ENCODE measurements at places on chromosomes 11 and 22.

DNA sequence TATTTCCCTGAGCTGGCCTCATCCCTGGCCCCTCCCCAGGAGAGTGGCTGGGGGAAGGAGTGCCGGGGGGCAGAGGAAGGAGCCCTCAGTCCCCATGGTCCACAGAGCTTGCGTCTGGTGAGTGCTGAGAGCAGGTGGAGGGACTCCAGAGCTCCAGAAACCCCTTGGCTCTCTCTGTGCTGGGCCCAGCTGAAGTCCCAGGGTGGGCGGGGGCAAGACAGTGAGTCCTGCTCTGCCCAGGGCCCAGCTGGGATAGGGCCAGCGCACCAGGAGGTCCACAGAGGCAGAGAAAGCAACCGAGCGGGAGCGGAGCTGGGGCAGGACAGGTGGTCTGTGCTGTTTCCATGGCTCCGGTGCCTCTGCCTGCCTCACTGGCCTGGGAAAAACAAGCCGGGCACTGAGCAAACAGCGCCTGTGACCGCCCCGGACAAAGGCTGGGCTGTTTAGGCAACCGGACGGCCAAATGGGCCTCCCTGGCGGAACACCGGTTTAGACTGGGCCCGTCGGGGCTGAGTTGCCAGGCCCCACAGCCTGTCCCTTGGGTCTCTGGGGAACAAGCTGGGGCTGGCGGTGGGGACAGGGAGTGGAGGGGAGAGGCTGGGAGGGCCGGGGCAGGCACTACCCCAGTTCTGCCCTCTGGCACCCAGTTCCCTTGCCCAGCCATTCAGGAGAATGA lies 34.1 kb upstream of the WNT7B start:
- no peak for DNase-seq

GRCh38 chr22:37455896-37456295 lies 28.6 kb upstream of the ELFN2 start:
- no peak for DNase-seq

- DNase-seq, result no peak
Observed at GRCh38 chr11:9982796-9983579, 311.0 kb downstream of the SBF2 start.

GRCh38 chr11:33553486-33553885 lies 147.1 kb downstream of the C11orf91 start:
- DNase-seq, result no peak

- DNase-seq, result no peak
Observed at GRCh38 chr11:111387363-111387762, 8.3 kb upstream of the POU2AF1 start.

- DNase-seq, result no peak
Observed at GRCh38 chr22:19176732-19177131, 1.8 kb downstream of the SLC25A1 start.

GRCh38 chr11:110262072-110262403 lies 34.4 kb downstream of the RDX start:
- DNase-seq, result no peak

GRCh38 chr11:117885777-117886176 lies 9.3 kb upstream of the FXYD6 start:
- no peak for DNase-seq

- DNase-seq, result no peak
Observed at GRCh38 chr11:104009744-104010143, 26.7 kb upstream of the DDI1 start.

DNA sequence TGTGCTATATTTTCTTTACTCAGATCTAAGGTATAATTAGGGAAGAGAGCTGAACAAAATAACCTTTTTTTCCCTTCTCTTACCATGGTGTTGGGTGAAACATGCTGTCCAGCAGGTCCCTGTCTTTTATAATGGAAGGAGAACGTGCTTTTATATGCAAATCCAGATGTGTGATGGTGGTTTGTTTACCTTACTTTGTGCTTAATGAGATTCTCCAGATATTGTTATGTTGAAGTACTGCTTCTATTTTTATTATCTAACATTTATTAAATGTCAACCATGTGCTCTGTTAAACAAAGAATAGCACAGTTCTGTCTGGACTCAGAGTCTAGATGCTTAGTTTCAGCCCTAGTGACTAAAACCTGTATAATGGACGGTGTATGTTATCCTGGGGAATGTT lies 10.1 kb upstream of the GRIK4 start:
- no peak for DNase-seq

DNA sequence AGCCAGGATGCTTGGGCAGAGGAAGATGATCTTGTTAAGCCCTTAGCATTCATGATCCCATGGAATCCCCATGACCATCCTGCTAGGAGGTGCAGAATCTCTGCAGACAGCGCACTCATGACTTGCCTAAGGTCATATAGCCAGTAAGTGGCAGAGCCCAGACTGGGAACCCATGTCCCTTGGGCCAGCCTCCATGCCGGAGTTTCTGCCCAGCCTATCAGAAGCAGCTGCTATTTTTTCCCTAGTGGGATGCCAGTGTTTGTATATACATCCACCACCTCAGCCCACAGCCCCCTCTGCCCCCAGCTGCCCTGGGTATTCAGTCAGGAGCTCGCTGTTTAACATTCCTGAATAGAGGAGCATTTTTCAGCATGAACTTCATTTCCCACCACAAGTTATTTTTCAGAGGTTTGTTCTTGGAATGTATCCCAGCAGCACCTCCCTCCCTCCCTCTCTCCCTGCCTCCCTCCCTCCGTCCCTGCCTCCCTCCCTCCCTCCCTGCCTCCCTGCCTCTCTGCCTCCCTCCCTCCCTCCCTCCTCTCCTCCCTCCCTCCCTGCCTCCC lies 34.4 kb upstream of the SUSD2 start:
- DNase-seq, result no peak

DNA sequence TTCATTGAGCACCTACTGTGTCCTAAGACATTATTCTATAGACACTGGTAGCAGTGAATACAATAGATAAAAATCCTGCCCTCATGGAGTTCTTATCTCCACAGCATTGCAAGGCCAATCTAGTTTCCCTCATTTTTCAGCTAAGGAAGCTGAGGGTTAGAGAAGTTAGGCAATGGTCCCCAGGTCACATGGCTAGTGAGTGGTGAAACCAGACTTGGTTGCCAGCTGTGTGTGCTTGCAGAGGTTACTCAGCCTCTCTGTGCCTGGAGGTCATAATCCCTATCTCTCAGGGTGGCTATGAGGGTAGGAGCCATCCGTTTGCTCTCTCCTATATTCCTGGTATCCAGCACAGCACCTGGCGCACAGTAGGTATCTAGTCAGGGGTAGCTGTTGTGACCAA lies 147.7 kb upstream of the SEZ6L start:
- no peak for DNase-seq

DNA sequence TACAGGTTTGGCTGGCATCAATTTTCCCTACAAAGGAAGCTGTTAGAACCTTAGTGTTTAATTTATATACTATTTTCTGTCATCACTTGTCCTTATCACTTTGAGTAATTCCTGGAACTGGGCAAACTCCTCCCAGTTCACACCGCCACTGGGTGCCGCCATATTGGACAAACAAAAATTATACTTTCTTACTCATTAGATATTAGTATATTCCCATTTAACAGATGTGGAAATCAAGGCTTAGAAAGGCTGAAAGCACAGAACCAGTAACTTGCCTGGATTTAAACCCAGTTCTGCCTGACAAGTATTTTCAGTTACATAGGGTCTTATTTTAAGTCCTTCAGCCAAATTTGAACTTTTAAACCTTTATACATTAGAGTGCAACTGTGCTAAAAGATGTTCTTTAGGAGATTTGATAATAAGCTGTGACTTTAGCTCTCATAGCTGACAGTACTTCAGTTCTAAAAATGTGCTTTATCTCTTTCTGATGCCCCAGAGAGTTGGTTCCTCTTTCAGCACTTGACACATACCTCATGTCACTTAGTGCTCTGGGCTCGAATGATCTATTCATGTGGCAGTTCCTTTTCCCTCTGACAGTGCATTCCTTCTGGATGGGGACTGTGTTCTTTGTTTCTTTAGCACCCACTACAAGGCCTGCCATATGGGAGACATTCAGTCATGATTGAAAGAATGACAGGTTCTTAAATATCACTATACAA lies 25.4 kb downstream of the COA4 start:
- DNase-seq, result no peak

DNA sequence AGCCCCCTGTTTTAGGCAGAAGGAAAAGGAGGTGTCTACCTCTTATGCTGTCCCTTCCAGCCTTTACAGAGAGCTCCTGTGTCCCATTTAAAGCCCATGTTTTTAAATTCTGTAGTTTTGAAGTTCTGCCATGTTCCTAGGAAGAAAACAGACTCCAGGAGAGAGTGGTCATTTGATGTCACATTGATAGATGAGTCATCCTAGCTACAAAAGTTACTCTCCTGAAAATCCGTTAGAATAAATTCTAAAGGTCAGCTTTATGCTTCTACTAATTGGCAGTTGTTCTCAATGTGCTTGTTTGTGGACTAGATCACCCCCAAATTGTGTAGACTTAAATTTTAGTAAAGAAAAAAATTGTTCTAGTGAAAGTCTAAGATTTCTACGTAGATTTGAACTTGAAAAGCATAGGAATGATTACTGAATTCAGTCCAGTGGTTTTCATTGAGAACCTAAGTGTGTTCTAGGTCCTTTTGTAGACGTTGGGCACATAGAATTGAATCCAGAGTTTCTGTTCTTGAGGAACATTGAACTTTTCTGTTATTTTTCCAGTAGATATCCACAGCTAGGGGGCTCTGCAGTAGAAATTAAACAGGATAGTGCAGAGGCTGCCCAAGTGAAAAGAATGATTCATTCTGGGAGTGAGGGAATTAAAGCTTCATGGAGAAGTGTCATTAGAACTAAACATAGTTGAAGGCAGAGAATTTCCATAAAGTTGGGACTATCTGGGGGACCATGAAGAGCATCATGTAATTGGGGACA lies 140.6 kb upstream of the RASSF10 start:
- DNase-seq, result no peak

DNA sequence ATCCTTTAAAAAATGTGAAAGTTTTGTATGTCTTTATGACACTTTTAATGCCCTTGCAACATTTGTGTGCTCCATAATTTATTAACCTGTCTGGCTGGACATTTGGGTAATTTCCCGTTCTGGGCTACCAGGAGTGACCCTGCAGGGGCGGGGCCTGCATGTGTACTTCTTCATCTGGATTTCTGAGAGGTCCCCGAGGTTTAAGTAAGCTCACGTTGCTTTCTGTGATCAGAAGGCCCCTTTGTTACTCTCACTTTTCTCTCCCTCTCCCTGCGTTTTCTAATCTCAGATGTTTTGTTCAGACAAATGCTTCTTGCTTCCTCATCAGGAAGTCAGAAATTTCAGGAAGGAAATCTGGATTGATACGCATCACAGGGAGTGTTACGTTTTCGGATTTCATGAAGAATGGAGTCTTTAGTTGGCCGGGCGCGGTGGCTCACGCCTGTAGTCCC lies 78.9 kb upstream of the CRYBB3 start:
- DNase-seq, result no peak

DNA sequence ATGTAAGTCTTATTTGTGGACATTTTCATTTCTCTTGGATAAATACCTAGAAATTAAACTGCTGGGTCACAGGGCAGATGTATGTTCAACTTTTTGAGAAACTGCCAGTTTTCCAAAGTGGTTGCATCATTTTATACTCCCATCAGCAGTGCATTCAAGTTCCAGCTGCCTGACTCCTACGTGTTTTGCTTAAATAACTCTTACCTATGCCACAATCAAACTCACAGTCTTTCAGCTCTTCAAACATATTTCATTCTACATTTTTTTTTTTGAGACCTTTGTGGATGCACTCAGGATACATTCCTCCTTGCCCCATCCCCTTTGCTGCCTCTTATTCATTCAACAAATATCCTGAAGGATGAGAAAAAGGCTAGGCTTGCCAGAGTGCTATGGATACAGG lies 9.2 kb downstream of the TCF20 start:
- no peak for DNase-seq

DNA sequence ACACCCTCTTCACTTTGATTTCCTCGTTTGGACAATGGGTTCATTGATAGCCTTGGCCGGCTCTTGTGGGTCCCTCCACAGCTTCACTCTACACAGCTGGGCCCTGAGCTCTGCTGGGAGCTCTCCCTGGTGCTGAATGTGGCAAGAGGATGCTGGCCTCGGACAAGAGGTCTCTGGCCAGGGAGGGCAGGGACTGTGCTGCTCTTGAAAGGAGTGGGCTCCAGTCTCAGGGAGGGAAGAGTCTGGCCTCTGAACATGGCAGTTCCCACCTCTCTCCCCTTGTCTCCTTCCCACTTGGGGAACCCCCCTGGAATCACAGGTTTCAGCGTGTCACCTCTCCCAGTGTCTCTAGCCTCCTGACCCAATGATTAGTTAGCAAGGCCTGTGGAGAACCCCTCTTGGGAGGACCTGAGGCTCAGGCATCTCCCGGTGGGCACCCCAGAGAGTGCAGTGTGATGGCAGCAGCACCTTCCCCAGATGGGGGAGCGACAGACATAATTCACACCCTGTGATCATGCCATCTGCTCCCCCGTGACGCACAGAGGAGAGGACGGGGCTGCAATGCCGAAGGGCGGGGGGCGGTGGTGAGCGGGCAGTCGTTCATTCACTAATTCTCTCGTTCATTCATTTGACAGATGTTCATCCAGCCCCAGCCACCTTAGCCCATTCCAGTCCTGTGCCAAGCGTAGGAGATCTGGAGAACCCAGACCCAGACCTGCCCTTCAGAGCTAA lies 2.8 kb upstream of the CABP7 start:
- DNase-seq, result no peak

DNA sequence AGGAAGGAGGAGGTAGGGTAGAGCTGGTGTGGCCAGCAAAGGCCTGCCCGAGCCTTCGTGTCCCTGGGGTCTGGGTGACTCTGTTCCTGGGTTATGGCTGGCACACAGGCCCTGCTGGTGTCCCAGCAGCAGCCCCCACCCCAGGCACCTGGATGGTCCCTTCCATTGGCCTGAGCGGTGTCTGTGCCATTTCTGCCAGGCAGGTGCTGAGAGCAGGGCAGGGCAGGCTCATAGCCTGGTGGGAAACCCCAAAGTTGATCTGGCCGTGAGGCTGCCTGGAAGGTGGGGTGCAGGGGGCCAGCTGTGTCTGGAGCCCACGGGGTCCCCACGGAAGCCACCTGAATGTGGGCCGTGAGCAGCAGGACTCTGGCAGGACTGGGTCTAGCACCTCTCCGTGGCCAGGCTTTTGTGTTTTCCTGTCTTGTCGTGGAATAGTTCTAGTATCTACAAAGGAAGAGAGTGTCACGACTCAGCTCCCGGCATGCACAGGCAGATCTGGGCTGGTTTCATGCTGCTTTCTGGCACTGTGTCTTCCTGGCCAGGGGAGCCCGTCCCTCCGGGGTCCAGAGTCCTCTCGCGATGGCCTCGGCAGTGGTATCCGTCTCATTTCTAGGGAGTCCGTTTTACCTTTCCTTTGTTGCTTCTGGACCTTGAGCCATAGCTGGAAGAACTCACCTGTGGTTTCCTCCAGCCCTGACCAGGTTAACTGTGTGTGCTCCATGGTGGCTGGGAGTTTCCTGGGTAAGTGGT lies 83.7 kb downstream of the KCNQ1 start:
- DNase-seq, result no peak

Measured in stimulated activated CD8-positive, alpha-beta memory T cell treated with anti-CD3 and anti-CD28 coated beads, Interleukin-7, amount 100 ng/mL, for 48 hours (primary cell).